ENCODE measurements at places on chromosomes 6 and 20.
A peak's percentile ranks its signal among the peaks of the same experiment; 100 is the strongest.

- DNase-seq: peak; percentile 81
Measured at GRCh38 chr20:38043512-38044300, 10.2 kb downstream of the RPRD1B start.

GRCh38 chr6:22062807-22063408, 233.9 kb downstream of the PRL start:
- DNase-seq: no peak

DNA sequence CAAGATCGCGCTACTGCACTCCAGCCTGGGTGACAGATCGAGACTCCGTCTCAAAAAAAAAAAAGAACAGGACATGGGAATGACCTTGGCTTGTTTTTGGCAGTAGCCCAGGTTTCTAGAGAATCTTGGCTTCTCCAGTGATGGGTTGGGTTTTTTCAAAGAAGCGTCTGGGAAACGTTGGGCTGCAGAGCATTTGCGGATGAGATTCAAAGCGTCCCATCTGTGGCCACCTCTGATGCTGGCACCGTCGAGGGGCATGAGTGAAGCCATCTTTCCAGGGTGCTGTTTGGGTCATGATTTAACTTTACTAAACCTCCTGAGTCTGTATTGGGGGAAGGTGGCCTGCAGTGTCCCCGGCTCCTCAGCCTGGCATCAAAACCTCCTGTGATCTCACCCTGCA, 43.2 kb upstream of the SRF start:
- DNase-seq: no peak

- peak; percentile 84 for DNase-seq
Measured at GRCh38 chr6:48151142-48151541, 40.1 kb upstream of the PTCHD4 start.

DNA sequence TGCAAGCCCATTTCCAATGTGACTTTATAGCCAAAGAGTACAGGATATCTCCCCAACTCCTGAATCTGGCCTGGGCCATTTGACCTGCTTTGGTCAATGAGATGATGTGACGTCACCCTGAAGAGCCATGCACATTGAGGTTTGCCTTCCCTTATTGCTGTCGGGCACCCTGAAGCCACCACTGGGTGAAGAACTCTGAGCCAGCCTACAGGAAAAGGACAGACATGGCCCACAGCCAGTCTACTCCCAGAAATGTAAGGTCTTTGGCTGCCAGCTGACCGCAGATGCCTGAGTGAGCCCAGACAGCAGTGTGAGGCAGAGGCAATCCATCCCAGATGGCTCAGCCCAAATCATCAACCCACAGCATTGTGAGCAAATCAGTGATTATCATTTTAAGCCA, 3.7 kb upstream of the SYNDIG1 start:
- DNase-seq: peak; percentile 4

DNA sequence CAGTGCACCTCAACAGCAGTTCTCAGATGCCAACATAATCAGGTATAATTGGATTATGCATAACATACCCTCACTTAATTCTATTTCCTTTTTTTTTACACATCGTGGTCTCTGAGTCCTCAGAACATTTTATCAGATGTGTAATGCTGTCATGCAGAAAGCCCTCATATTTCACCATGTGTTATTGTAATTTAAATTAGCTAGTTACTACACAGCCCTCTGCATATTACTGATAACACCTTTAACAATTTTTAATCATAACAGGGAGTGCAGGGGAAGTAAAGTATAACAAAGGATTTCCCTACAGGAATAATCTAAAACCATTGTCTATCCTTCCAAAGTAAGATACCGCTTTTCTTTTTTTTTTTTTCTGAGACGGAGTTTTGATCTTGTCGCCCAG, 91.9 kb upstream of the CCDC28A start:
- DNase-seq: no peak

DNA sequence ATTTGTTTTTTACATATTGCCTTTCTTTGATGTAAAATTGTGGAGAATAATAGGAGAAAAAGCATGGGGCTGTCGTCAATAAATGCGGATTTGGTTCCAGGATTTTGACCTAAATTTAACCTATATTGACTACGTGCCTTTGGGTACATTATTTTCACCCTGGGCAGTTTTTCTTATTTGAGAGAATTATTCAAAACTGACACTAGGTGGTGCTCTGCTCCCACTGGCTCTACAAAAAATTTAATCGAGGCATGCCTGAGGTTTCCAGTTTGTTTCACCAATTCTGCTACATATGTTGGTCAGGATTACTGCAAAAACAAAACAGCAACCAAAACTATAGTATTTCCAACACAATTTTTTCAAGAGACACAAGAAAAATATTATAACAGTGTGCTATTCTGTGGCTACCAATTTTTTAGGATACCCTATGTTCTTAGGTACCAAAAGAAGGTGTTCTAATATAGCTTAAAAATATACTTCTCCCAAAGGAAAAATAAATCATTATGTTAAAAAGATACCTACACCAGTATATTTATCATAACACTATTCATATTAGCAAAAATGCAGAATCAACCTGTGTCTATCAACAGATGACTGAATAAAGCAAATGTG, 48.6 kb upstream of the FABP7 start:
- DNase-seq: peak; percentile 79

GRCh38 chr6:19536838-19537237, 300.3 kb upstream of the ID4 start:
- no peak for DNase-seq

DNA sequence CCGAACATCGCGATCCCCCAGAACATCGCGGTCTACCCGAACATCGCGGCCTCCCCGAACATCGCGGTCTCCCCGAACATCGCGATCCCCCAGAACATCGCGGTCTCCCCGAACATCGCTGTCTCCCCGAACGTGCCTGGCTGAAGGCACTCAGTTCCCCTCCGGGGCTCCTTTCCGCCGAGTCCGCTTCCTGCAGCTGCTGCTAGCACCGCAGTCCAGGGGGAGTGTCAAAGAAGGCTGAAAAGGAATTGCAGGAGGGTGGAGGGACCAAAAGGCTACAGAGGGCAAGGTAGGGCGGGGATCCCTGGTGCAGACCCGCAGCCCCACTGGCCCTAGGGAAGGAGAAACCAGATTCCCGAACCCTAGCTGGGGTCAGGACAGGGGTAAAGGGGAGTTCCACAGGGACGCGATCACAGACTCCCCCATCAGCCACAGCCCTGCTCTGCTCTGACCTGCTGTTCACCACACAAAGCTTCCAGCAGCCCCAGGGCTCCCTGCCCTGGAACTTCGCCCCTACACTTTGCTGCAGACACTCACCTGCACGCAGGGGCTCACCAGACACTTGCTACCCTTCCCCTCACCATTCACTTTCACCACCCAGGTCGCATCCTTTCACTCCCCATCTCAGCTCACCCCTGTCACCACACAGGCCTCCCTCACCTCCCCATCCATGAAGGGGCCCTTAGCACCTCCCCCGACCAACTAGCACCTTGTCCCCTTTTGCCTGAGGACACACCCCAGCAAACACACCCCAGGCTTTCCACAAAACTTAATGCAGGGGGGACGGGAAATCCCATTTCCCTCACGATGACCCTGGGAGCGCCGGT, 1.7 kb downstream of the ULBP1 start:
- peak; percentile 8 for DNase-seq

DNA sequence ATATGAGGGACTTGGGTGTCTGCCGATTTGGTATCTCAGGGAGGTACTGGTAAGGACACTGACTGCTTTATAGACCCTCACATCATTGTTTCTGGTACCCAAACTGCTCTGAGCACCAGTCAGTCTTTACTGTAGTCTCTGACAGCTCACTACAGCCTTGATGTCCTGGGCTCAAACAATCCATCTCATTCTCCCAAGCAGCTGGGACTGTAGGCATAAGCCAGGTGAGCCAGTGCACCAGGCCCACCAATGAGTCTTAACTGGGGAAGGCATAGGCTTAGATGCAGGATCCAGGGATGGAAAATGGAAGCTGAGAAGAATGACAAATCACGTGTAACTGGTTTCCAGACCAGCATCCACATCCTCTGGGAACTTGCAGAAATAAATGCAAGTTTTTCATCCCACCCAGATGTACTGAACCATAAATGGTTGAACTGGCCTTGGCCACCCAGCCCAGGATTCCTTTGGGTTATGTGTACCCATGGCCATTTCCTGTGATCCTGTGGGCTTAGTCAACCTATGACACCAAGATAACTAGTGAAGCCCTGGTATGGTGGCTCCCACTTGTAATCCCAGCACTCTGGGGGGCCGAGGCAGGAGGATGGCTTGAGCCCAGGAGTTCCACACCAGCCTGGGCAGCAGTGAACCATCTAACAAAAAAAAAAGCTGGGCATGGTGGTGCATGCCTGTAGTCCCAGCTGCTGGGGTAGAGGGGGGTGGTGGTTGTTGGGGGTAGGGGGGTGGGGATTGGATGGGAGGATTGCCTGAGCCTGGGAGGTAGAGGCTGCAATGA, 5.8 kb downstream of the TUBB start:
- DNase-seq: peak; percentile 25

DNA sequence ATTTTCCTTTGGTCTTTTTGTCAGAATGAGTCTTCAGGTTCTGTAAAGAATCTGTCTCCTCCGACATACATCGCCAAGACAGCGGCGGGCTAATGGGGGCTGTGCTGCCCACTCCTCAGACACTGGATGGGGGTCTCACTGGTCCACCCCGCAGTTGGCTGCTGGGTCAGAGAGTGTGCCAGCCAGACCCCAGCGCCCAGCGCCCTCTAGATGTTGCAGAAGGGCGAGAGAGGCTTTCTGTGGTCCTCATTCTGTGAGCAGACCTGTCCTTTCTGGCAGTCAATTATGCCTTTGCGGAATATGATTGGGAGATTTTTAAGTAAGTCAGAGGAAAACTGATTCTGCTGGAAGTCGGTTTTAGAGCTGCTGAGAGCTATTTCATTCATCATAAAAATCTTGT, 7.8 kb upstream of the CCR6 start:
- no peak for DNase-seq

- no peak for DNase-seq
Measured at GRCh38 chr6:151693366-151693765, 114.1 kb upstream of the ESR1 start.

DNA sequence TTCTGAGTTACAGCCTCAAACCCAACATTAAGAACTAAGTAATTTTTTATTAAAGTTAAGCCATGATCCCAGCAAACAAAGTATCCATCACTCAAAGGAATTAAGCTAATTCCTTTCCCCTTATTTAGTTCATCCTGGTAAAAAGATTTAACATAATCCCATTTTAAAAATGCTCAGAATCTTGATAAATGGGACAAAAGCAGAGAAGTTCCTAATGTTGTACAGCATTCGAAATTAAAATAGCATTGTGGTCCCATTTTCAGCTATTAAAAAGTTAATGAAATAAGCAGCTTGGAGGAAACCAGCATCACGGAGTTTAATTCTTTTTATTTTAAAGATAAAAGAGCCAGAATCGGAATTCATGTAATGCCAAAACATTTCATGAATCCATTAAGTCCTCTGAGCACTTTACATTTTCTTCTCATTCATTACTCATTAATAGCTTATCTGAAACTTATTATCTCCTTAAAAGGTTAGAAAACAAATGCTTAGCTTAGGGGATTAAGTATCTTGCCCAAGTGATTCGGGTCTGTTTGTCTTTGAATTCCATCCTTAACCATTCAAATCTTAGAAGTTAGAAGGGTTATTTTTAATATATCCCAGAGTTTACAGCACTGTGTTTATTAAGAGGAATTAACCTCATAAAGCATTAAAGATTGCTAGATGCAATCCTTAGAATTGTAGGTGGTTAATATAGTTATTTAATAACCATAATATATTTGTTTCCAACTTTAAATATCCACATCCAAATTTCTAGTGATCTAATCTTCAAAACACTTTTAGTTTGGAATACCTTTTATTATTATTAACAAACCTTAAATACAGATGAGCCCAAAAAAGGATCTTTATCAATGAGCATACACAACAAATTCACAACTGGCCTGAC, 11.2 kb downstream of the RBM39 start:
- DNase-seq: no peak

GRCh38 chr6:82040405-82041221, 206.9 kb downstream of the IBTK start:
- peak; percentile 87 for DNase-seq
